ENCODE measurements at places on chromosomes 2 and 18.

DNA sequence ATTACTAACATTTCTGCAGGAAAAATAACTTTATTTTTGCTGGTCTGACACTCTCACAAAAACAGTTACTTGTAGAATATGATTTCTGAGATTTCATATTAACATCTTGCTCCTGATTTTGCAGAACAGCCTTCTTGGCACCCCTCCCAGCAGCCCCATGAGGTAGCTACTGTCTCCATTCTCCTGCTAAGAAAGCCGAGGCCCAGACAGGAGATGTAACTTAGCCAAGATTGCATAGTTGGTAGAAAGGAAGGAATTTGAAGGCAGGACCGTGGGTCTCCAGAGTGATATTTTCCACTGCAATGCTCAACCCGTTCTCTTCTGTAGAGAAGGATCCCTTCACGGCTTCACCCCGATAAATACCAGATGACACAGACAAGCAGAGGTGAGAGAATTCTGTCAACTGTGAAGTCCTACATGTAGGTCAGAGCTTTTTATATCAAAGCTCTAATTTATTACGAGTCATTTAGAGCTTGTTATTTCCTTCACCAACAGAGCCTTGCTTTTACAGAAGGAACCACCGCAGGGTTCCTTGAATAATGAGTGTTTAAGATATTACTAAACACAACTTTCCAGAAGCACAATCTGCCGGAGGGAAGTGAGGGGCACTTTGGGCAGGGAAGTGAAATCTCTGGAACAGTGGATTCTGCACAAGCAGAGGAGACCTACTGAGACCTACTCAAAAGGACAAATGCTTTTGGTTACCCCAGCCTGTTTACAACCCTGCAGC, 48.0 kb upstream of the MYCN start:
- DNase-seq: no peak

- no peak for DNase-seq
These were observed 78.8 kb upstream of the FAM136A start for GRCh38 chr2:70380621-70381020.

GRCh38 chr2:47771211-47771610, 11.7 kb upstream of the MSH6 start:
- no peak for DNase-seq

- no peak for DNase-seq
These were observed 786 bp downstream of the POLE4 start for GRCh38 chr2:74959106-74959751.

All from GM06990 (cell line).